ENCODE measurements at places on chromosomes 7 and 10.

DNA sequence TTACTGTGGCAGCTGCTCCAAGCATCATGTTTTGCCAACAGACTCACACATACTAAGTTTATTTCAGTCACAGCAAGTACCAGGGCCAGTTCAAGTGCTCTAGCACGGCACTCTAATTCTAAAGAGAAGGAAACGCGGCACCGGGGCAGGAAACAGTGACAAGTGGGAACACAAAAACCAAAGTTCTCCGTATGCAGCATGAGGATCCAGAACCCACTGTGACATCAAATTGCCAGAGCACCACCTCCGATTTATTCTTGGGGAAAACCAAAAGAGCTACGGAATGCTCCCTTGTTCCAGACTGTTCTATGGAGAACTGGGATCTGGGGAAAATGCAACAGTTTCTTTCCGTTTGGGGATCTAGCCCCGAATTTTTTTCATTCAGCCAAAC, 448 bp upstream of the PTER start:
- peak; percentile 4 for DNase-seq

GRCh38 chr10:31687663-31688482, 240.8 kb downstream of the ARHGAP12 start:
- no peak for DNase-seq

GRCh38 chr10:122020226-122020625, 31.3 kb downstream of the TACC2 start:
- DNase-seq, result no peak

- DNase-seq, result no peak
Observed at GRCh38 chr7:158061026-158061630, 526.5 kb downstream of the PTPRN2 start.

DNA sequence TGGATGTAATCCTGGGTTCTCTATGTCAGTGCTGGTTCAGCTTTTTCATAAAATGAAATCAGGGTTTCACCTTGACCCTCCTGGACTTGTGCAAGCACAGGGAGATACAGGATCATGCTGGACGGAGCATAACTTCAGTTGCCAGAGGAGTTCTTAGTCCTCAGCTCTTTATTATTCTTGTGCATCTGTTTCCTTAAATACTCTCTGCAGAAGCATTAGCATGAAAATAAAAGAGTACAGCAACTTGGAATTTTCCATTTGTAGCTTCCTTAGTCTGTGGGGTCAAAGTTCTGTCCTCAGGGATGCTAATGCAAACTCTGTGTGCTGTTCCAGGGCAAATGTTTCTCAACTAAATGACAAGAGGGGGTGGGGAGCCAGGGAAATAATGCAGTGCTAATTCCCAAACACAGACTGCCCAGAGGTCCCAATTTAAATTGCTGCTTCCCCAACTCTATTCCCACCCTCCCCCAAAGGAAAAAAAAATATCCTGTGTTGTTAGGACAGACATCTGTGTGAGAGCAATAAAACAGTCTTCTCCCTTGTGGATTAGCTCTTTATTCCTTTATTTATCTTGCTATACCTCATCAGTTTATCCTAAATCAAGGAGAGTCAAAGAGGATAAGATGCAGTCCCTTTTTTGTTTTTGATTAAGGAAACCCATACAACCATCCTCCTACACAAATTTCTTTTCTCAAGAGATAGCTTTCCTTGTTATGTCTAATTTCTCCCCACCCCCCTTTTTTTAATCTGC, 905.0 kb downstream of the LRMDA start:
- no peak for DNase-seq

GRCh38 chr10:79238606-79239005, 108.7 kb upstream of the PPIF start:
- DNase-seq, result no peak

DNA sequence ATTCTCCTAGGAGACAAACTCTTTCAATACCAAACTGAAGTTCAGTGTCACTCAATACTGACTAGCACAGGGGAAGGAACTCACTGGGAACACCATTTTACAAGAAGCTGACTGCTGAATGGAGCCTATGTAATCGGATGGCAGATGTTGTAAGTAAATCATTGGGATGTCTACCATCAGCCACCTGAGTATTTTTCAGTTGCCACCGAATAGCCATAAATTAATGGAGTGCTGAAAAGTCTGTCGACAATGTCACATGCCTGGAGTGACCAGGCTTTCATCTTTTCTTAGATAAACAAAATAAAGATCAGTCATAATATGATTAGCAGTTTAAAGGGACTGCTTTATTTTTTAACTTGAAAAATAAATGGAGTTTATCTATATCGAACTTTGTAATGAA, 145.9 kb upstream of the SEMA3E start:
- DNase-seq, result no peak

- peak; percentile 50 for DNase-seq
Observed at GRCh38 chr10:74072503-74072902, 74.6 kb downstream of the VCL start.

GRCh38 chr7:44432381-44432977, 58.0 kb downstream of the NUDCD3 start:
- DNase-seq, result no peak

- peak; percentile 28 for DNase-seq
Observed at GRCh38 chr10:95560278-95561176, 644 bp downstream of the SORBS1 start.

DNA sequence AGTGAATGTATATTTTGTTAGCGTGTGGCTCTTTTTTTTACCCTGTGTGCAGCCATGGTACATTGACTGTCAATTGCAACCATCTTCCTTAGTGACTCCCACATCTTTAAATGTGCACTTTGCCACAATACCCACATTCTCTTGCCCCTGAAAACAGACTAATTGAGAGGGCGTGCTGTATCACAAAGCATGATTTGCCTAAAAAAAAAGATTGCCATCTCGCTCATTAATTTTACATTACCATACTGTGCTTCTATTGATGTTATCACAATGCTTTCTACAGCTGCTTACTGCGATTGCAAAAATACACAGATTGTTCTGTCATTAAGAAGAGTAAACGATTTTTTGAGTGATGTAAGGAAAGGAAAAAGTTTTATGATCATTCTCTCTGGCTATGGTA, 613.1 kb upstream of the NRP1 start:
- no peak for DNase-seq

DNA sequence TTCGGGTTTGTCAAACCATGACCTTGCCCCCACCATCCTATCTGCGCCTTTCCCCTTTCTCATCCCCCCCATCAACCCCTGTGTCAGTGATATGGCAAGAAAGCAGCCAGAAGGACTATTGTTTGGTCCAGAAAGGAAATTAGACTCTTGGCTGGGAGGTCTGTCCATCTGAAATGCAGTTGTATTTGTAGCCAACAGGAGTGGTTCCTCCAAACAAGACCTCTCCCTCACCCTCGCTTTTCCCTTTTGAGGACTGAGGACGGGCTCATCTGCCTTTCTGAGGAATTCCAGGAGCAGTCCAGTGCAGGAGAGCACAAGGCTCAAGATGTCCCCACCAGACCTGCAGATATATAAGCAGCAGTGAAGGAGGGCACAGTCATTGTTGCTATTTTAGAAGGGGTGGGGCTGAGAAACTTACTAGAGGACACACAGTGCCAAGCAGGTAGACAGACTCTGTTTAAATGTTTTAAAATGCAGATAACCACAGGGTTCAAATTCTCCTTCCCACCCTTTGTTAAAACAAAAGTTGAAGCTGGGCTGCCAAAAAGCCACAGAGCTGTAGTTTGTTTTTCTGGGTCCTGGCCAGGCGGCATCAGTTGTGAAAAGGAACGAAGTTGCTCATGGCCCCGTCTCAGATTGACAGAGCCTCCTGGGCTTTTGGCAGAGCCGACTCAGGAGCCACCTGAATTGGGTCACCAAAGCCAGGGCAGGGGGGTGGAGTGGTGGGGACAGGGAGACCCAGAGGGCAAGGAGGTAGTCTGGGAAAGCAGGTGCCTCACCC, 37.3 kb downstream of the CYP17A1 start:
- no peak for DNase-seq

DNA sequence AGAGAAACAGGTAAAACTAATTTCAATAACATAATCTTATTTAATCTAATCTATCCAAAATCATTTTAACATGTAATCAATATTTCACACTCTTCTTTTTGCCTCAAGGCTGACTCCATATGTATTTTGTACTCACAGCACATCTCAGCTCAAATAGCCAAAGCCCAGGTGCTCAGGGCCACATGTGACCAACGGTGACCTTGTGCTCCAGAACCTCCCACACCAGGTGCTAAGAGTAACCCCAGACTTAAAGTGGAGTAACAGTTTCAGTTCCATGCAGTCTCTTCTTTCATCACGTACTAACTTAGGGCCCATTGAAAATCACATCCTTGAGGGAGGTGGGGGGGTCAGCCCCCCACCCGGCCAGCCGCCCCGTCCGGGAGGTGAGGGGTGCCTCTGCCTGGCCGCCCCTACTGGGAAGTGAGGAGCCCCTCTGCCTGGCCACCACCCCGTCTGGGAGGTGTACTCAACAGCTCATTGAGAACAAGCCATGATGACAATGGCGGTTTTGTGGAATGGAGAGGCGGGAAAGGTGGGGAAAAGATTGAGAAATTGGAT, 47.3 kb downstream of the NCAPG2 start:
- DNase-seq, result no peak

- peak; percentile 13 for DNase-seq
Observed at GRCh38 chr7:94188350-94188749, 184.2 kb upstream of the BET1 start.

DNA sequence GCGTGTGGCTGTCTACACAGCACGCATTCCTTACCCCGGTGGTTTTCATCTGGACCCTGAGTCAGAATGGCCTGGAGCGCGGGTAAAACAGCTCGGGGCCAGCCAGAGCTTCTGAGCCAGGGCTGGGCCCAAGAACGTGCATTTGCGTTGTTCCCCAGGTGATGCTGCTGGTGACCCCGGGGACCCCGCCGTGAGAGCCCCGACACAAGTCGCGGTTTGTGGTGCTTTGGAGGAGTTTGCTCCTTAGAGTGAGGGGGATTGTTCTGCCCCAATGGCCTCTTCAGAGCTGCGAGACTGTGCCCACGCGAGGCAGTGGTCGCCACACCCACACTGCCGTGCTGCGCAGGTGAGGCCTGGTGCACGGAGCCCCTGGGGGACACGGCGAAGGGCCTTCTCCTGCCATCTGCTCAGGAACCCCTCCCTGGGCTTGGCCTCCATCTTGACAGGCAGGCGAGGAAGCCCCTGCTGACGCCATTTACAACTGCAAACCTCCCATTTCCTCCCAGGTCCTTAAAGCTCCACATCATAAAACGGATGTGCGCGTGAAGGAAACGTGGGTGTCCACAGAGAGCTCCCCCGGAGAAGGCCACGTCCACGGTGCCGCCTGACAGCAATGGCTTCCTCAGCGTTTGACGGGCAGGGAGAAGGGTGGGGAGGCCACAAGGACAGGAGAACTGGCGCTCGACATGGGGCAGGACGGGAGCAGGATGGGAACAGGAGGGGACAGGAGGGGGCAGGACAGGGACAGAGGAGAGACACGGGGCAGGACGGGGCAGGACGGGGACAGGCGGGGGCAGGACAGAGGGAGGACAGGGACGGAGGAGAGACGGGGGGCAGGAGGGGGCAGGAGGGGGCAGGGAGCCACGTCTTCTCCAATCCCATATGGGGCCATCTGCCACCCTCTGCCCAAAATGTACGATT, 477.2 kb downstream of the DNAJB6 start:
- no peak for DNase-seq

- no peak for DNase-seq
Observed at GRCh38 chr7:120421151-120421651, 148.2 kb downstream of the KCND2 start.

- DNase-seq, result no peak
Observed at GRCh38 chr10:87862679-87863052, 667 bp downstream of the KLLN start.

GRCh38 chr10:105068497-105068896, 427.4 kb downstream of the SORCS3 start:
- peak; percentile 54 for DNase-seq

GRCh38 chr7:144594580-144594979, 191.1 kb upstream of the NOBOX start:
- DNase-seq, result no peak

DNA sequence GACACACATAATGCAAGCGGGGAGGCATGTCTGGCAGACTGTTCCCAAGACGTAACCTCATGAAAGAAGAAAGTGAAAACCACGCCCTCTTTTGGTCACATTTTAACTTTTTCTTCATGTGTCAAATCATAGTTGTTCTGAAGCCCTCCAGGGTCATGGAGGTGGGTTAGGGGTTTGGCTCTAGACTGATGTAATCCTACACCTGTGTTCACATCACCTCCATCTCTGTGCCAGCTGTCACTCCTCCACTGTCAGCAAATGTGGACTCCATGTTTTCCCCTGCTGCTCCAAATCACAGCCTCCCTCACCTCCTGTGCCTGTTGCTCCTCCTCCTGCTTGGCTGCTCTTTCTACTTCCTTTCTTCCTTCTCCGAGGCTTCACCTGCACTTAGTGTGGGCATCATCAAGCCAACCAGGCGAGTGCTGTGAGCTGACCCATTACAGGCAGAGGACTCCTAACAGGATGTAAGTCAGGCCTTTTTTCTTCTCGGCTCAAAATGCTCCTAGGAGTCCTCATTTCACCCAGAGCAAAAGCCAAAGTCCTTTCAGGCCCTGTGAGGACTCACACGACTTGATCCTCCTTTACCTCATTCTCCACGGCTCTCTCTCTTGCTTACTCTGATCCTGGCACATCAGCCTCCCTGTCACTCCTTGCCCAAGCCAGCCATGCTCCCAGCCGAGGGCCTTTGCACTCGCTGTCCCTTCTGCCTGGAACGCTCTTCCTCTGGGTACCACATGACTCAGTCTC, 66.4 kb upstream of the IFRD1 start:
- DNase-seq, result peak; percentile 8

DNA sequence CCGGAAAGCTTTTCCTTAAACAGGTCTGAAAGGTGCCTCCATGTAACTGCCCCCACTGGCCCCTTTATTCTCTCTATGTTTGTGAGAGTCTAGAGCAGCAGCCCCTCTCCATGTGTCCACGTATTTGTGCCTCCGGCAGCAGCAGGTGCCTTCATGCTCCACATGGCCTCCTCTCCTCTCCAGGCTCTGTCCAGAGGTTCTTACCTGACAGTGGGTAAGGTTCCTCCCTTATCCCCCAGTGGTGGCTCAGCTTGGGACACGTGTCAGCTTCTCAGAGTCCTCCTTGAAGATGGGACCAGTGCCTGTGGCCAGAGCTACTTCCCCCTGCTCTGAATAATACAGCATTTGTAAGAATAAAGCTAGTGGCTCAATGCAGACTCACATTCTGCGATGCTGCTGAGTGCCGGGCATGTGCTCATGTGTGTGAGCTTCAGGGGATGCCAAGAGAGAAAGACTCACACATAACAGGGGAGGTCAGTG, 7.9 kb downstream of the CALML3 start:
- no peak for DNase-seq

DNA sequence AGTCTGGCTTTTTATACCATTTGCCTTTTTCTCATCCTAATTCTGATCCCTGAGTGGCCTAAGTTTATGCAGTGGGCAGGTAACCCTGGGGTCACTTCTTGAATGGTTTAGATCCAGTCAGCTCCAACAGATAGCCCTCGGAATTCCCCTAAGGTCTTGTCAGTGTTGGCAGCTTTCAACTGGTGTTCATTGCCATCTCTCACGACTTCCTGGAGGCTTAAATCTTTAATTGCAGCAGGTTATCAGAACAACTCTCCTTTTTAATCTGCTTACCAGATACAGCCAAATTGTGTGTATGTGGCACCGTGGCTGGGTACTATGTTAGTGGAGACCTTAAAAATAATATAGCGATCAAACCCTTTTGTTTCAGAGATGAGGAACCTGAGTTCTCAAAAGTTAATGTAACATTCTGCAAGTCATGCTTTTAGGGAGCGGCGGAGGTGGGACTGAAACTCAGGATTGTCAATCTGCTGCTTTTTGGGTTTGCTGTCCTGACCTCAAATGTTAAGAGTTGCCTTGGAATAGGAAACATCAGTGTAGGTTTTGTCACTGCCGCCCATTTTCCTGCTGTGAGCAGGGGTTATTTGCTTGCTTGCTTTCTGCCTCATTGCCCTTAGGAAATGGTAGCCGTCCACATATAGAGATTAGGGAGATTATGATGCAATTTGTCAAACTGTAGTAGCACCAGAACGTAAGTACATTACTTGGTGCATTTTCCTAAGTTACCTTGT, 818 bp downstream of the DLD start:
- DNase-seq, result peak; percentile 29
